Astrocyte of the cerebellum (primary cell): ENCODE measurements at places on chromosomes 11 and 22.

DNA sequence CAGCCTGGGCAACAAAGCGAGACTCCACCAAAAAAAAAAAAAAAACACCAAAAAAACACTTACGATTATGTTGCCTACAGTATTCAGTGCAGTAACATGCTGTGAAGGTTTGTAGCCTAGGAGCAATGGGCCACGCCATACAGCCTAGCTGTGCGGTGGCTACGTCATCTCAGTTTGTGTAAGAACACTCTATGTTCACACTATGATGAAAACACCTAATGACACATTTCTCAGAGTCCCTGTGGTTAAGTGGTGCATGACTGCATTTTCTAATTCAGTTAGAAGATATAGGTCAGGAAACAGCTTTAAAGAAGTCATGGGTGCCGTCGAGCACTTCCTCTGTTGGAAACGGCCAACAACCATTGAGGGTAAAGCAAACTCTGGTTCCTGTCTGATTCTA is 75.7 kb upstream of the ANO1 start:
- DNase-seq: no peak

DNA sequence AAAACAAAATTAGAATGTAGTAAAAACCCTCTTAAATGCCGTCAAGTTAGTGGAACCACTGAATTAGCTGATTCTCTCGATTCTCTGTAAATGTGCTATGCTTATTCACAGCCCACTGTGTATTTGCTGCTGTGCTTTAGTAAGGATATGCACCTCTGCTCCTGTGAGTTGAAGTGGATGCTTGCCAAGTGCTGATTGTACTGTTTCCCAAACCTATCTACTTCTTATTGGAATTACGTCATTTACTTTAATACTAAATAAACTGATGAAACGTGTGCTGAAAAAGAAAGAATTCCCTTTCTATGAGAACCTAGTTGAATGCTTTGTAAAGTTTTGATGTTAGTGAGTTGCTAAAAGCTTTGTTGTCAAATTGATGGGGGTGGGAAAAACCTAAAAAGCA is 158.4 kb downstream of the LRRC4C start:
- DNase-seq: peak; percentile 57

- no peak for DNase-seq
These were observed 10.5 kb downstream of the TIMP3 start for GRCh38 chr22:32811788-32812545.

DNA sequence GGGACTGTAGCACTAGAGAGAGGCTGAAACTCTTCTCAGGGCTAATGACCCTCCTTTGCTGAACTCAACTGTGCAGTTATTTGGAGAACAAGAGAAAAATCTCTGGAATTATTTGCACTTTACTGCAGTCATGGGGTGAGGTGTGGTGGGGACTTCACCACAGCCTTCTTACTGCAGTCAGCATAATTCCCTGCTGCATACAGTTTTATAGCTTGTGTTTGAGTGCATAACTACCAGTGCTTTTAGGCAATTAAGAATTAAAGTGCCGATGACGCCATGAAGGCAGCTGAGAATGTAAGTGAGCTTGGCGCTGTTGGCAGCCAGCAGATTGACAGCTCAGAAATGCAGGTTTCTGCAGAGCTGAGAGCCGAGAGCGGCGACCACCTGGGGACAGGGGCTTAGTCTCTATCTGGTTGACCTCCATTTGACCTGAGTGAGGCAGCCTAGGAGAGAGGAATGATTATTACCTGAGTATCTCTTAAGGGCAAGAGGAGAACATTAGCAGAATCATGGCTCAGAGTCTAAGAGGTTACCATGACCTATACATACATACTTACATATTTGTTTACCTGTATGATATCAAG is 830.0 kb downstream of the NTM start:
- DNase-seq: no peak

GRCh38 chr22:17824457-17824856 is 50.2 kb upstream of the BID start:
- DNase-seq: no peak

DNA sequence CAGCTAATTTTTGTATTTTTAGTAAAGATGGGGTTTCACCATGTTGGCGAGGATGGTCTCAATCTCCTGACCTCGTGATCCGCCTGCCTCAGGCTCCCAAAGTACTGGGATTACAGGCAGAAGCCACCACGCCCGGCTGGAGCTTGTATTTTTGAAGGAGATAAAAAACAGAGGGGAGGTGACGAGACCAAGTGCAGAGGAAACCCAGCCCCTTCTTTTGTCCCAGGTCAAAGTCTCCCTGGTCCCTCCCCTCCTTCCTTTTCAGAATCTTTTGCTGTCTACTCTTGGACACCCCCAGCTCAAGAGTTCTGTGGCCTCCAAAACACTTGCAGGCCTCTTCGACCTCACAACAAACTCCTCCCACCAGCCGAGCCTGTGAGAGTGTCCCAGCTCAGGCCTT is 12.2 kb upstream of the TMEM184B start:
- DNase-seq: no peak

- DNase-seq: no peak
These were observed 22.3 kb downstream of the KCNQ1 start for GRCh38 chr11:2466869-2467694.

DNA sequence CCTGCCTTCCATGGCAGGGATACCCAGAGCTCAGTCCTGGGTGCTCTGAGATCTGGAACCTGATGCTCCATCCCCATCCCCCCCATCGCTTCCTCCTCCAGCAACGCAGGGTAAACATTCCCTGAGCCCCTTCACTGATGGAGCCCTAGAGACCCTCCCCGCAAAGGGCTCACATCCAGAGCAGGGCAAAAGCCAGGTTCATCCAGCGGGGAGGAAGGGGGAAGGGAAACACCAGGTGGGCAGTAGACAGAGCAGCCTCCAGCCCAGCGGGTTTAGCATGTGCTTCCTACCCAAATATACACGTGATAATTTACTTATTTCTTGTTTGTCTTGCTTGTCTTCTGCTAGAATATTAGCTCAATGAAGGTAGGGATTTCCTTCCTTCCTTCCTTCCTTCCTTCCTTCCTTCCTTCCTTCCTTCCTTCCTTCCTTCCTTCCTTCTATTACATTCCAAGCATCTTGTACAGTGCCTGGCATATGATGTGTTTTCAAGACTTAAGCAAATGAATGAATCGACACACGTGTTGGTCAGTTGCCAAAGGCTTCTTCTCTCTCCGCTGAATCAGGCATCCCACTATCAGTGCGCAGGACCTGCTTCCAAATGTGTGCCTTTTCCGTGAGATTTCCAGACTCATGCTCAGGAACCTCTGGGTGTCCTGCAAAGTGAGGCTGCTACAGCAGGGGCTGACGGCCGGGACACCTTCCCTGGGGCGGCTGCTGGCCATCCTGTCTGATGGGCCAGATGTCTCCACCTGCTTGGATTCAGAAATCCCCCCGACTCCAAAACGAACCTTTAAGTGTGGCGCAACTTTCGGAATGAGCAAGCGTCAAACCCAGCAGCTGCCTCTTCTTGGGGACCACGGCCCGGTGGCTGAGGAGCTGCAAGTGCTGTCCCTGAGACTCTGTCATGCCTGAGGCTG is 955.1 kb downstream of the BRD1 start:
- no peak for DNase-seq

- no peak for DNase-seq
These were observed 9.7 kb downstream of the MRGPRD start for GRCh38 chr11:68970921-68971636.

GRCh38 chr22:28250036-28250695 is 331.1 kb upstream of the PITPNB start:
- no peak for DNase-seq
